ENCODE measurements at places on chromosomes 11 and 22.

DNA sequence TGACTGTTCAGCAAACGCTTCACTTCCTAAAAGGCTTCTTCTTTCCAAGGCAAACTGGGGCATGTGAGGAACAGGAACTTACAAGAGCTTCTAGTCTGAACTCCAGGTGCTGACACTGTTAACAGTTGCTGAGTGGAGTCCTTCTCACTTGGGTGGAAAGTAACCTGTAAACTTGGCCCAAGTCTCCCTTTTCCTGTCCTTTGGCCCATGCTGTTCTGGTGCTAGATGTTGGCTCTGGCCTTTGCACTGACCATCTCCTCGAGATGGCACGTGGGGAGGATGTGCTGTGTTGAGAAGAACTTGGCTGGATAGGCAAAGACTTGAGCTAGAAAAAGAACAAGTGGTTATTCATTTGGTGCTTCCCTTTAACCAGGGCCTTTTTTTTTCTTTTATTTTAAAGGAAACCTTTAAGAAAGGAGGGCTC is 53.6 kb downstream of the PTPRJ start:
- DNase-seq = peak; percentile 85

DNA sequence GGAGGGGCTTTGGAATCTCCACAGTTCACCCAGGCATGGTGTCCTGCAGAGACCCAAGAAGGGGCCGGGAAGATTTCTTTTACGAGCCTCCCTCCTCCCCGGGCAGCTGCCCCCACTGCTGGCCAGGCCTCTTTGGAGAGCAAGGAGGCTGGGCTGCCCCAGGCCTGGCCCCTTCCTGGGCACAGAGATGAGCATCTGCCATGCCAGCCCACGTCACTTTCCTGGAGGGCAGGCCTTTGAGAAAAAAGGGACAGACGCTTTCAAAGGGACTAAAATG is 60.5 kb upstream of the FGF3 start:
- no peak for DNase-seq

- DNase-seq = no peak
Observed at GRCh38 chr11:103683576-103683975, 352.9 kb upstream of the DDI1 start.

DNA sequence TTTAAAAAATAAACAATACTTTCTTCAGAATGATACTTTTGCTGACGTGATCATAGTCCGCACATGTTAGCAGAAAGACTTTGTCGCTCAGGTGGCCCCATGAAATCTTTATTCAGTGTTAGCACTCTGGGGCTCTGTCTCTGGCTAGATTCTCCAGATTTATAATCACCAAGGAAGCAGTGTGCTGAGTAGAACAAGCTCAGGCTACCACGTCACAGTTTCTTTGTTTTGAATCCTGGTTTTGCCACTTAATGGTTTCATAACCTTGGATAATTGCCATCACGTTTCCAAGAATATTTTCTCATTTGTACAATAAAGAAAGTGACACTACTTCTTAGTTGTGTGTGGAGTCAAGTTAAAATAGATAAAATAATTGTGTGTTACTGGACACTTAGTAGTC is 3.9 kb upstream of the MUC15 start:
- DNase-seq = no peak

- DNase-seq = no peak
Observed at GRCh38 chr22:21067075-21067900, 21.5 kb downstream of the LRRC74B start.

GRCh38 chr22:39148727-39149535 is 3.5 kb downstream of the CBX7 start:
- no peak for DNase-seq

DNA sequence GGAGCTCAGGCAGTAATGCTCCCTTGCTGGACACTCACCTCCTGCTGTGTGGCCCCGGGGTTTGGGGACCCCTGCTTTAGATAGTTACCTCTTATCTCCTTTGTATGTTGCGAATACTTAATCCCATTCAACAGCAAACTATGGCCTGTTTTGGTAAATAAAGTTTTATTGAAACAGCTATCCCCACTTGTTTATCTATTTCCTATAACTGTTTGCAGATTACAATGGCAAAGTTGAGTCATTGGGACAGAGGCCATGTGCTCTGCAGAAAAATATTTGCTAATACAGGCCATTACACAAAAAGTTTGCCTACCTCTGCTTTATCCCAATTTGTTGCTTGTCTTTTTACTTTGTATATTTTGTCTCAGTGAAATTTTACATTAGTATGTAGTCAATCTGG is 68.4 kb downstream of the CACNA1I start:
- DNase-seq = no peak

DNA sequence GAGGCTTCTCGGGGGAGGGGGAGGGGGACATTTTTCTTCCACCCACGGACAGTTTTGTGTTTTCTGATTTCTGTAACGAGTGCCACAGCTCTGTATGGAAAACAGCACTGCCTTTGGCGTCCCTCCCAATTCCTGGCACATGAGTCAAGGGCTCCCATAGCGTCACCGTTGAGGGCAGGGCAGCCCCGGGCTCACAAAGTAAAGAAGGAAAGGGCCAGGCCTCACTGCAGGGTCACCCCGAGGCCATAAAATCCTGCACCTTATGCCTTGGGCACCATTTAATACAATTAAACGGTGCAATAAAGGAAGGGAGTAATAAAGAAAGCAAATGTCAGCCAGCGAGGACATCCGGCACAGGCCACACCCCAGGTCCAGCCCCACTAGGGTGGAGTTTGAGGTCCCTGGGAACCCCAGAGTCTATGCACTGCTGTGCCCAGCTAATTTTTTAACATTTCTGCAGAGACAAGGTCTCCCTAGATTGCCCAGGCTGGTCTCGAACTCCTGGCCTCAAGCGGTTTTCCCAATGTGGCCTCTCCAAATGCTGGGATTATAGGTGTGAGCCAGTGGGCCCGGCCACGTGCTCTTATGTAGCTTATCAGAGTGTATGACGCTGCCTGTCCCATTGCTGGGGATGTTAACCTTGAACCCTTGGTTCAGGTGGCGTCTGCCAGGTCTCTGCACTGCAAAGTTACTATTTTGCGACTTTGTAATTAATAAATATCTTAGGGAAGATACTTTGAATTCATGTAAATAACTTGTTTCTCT is 13.6 kb upstream of the MUC2 start:
- no peak for DNase-seq

- DNase-seq = no peak
Observed at GRCh38 chr11:14373941-14374646, 15.1 kb upstream of the RRAS2 start.

GRCh38 chr22:26374391-26375026 is 54.6 kb upstream of the ASPHD2 start:
- DNase-seq = no peak

DNA sequence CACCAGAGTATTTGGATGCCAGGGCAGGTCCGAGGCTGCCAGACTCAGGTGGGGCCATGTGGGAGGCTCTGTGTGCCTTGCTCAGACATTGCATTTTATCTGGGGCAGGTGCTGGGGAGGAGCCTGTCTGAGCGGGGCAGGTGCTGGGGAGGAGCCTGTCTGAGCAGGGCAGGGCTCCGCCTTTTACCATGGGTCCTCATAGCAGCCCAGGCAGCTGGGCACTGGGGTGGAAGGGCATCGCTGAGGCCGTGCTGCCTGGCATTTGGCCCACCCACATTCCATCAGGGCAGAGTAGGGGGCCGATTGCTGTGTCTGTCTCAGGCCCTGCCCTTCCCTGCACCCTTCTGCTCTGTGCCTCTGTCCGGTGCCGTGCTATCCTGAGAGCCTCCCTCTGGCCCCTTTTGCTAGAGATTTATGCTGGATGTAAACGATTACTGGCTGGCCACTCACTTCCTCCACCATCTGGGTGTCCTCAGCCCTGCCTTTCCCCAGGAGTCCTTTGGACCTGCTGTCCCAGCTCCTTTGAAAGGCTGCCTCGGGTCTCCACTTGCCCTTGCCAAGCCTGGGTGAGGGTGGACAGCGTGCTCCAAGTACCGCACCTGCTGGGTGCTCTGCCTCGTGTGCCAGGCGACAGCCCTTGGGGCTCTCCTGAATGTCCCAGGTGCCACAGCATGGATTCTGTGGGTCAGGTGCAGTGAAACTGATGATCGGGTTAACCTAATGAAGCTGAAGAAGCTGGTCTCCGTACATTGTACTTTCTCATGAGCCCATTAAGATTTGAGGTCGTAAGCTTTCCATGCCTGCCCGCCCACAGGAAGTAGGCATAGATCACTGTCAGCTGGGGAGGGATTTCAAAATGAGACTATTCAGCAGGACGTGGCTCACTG is 281.6 kb downstream of the TBC1D22A start:
- peak; percentile 57 for DNase-seq

DNA sequence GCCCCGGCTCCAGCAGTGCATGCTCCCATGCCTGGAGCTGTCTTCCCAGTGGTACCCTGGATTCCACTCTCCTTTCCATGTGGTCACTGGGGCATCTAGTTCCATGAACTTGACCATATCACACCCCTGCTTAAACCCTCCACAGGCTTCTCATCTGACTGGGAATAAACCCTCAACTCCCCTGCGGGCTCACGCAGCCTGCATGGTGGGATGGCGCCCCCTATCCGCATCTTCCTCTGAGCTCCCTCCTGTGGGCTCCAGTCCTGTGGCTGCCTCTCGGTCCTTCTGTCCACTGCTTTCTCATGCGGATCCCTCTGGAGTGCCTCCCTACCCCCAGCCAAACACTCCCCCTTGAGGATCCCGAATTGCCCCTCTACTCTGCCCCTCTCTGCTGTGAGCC is 41.4 kb upstream of the TTLL12 start:
- DNase-seq = peak; percentile 14

- no peak for DNase-seq
Observed at GRCh38 chr11:58498464-58498863, 9.4 kb downstream of the OR5B21 start.

GRCh38 chr22:49953680-49954344 is 6.8 kb upstream of the PIM3 start:
- no peak for DNase-seq

GRCh38 chr11:66547662-66548009 is 933 bp downstream of the ACTN3 start:
- DNase-seq = no peak

DNA sequence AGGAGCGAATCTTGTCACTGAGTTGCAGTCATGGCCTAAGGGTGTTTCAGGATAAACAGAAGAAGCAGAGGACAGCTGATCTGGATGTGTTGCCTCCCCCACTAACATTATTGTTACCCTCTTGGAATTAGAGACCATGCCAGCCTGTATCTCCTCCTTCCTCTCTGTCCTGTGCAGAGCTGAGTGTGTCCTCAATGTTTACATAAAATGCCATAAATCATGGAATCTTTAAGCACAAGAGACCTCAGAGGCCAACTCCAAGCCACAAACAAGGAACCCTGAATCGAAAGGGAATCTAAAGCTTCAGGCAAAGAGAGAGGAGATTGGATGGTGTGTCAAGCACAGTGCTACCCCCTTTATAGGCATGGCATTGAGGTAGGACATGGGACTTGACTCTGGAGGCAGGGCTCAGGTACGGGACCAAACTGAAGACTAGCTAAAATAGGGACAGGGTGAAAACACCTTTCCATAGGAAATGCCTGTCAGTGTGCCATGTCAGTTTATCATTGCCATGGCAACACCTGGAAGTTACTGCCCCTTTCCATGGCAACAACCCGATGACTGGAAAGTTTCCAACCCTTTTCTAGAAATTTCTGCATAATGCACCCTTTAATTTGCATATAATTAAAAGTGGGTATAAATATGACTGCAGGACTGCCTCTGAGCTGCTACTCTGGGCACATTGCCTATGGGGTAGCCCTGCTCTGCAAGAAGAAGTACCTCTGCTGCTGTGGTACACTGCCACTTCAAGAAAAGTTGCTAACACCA is 489.7 kb downstream of the MIAT start:
- DNase-seq = no peak

DNA sequence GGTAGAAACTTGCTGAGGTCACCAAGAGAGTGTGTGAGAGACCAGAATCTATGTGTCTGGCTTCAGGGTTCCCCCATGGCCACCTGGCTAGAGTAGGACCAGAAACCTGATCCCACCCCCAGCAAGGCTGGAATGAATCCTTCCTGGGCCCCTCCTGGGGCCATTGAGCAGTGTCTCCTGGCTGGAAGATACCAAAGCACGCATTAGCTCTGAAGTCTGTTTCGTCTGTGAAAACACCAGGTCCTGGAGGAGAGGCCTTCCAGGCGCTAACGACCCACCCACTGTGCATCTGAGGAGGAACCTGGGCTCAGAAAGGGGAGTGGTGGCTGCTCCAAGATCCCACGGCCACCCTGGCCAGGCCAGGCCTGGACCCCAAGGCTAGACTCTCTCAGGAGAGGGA is 15.5 kb upstream of the TSKU start:
- DNase-seq = no peak

DNA sequence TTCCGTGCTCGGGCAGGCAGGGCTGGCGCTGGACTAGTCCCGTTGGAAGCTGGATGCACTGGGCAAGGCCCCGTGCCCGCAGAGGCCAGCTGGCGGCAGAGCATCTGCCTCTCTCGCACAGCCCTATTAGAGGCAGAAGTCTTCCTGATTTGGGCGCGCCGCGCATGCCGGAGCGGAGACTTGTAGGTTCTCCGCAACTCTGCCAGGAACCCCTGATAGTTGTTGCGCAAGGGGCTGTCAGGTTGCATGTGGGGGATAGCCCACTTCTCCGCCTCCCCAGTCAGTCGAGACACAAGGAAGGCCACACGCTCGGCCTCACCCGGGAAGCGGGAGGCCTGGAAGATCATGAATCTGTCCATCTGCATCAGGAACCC is 1.2 kb downstream of the RTL6 start:
- DNase-seq = no peak

DNA sequence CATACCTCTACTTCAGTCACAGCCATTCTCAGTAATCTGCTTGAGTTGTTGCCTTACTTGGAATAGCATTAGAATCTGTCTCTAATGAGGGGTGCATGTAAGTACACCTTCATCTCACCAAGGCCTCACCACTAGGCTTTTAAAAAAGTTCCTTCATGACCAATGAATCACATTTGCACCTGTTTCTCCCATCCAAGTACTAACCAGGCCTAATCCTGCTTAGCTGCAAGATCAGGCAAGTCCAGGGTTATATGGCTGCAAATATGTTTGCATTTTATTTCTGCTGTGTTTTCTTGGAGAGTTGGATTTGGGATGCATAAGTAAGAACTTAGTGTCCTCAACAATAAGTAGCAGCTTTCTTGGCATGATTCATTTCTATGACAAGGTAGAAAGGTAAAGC is 66.9 kb downstream of the BBOX1 start:
- no peak for DNase-seq

GRCh38 chr22:45688600-45689080 is 17.0 kb downstream of the ATXN10 start:
- no peak for DNase-seq

GRCh38 chr11:64056213-64056785 is 20.6 kb downstream of the FLRT1 start:
- no peak for DNase-seq

DNA sequence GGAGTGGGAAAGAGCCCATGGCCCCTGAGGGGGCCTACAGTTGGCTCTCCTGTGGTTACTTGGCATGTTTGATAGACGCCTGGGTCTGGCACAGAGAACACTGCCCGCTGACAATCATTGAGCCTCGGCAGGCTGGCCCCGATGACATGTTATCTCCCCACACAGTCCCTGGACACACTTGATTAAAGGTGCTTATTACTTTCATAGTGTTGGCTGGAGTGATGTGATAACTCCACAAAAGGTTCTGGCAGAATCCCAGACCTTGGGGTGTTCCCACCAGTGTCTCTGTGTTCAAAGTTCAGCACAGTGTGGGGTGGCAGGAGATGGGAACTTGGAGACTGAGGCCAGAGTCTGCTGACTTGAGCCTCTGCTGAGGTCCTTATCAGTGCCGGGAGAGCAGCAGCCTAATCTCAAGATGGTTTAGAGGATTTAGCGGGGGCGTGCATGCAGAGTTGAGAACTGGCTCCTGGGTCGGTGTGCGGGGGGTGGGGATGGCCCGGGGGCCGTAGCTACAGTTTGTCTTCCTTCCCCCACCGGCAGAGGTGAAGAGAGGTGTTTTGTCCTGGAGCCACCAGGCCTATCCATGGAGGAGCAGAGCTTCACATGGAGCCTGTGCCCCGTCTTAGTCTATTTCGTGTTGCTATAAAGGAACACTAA is 22.5 kb downstream of the PARVB start:
- DNase-seq = no peak
